Activated T-cell treated with anti-CD3 and anti-CD28 coated beads for 4 hours (primary cell): ENCODE measurements at places on chromosomes 6 and 20.

GRCh38 chr6:105057160-105057559, 100.3 kb downstream of the LIN28B start:
- DNase-seq: no peak

DNA sequence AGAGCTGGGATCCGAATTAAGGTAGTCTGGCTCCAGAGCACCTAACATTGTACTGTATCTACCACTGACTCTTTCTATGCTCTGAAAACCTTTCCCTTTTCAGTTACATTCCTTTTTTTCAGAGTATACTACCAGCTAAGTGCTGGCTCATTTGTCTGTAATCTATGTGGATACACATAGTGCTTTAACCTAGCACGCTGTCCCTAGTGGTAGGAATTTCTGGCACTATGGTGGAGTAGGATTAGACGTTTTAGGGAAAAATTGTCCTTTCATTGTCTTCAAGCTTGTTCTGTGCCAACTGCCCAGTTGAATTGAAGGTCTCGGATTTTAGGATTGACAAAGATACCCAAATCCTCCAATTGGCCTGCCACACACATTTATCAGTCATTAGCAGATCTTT, 259.1 kb upstream of the FERMT1 start:
- no peak for DNase-seq

DNA sequence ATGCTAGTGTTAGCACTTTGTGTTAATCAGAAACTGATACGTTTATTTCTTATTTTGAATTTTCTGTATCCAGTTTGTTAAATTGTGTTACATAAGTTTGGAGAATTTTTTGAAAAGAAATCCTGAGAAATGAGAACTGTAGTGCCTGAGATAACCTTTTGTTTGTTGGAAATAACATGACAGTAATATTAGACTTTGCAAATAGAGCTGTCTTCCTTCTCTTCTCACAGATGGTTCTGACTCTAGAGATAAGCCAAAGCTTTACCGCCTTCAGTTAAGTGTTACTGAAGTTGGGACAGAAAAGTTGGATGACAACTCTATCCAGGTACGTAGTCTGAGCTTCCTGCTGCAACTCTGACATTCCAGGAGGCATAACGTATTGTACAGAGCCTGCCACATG, 69.9 kb downstream of the AFDN start:
- no peak for DNase-seq

GRCh38 chr20:51916244-51916643, 113.9 kb upstream of the SALL4 start:
- no peak for DNase-seq

GRCh38 chr6:152879681-152880080, 103.2 kb downstream of the FBXO5 start:
- no peak for DNase-seq

GRCh38 chr6:157481189-157481864, 100.3 kb downstream of the ZDHHC14 start:
- no peak for DNase-seq

- no peak for DNase-seq
Measured at GRCh38 chr20:53711333-53712211, 117.9 kb upstream of the ZNF217 start.

GRCh38 chr6:25295651-25296050, 16.5 kb downstream of the CARMIL1 start:
- no peak for DNase-seq

DNA sequence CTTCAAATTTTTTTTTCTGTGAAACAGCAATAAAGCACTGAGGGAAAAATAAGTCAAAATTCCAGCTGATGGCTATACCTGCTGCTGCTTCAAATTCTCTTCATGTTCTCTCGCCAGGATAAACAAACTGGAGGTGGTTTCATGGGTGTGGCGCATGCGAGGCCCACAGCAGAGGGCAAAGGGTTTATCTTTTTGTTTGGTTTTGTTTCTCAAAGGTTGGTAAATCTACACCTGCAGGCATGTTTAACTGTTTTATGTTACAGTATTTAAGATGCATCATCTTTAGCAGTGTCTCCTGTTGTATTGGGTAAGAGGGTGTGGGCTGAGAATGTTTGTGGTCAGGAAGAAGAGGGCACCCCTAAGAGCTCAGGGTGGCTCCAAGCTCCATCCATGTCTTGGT, 342.2 kb downstream of the CDH26 start:
- DNase-seq: no peak

GRCh38 chr6:133447924-133448323, 206.8 kb downstream of the EYA4 start:
- no peak for DNase-seq

DNA sequence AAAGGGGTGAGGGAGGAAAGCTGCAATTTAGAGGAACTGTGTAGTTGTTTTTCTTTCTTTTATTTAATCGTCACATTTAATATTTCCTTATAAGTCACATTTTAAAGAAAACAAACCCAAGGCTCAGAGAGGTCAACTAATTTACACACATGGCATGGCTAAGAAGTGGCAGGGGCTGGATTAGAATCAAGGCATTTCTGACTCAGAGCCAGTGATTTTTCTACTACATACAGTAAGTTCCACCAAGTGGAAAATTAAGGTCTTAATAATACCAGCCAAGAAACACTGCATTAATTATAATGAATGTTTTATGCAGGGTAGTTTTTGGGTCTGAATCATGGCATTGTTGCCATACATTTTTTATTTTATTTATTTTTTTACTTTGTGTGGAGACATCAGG, 607.7 kb upstream of the CITED2 start:
- DNase-seq: no peak

GRCh38 chr20:44222027-44222426, 11.5 kb upstream of the OSER1 start:
- no peak for DNase-seq

GRCh38 chr20:3741836-3742458, 9.5 kb downstream of the HSPA12B start:
- no peak for DNase-seq

DNA sequence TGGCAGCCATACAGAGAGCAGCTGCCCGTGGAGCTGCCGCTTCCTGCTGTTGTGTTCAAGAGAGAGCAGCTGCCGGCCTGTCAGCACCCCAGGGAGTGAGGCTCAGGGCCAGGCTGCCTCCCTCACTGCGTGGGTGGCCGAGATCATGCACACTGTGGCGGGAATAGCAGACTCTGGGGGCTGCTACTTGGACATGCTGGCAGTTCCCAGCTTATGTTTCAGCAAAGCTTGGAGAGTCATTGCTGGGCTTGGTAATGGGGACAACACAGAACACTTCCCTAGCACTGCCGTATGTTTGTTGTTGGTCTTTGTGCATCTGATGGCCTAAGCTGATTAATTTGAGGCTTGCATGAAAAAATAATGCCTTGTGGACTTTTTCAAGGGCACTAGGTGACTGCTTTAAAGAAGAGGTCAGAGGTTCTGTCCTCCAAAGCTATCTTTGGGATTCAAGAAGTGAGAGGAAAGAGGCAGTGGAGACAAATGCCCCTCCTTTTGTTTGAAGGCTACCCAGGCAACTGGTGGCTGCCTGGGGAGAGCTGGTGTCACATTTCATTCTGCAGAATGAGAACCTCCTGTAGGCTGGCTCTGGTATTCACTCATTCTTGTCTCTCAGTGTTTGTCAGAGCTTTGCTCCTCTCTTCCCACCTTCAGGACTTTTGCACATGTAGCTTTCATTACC, 18.8 kb downstream of the MRAP2 start:
- DNase-seq: no peak

DNA sequence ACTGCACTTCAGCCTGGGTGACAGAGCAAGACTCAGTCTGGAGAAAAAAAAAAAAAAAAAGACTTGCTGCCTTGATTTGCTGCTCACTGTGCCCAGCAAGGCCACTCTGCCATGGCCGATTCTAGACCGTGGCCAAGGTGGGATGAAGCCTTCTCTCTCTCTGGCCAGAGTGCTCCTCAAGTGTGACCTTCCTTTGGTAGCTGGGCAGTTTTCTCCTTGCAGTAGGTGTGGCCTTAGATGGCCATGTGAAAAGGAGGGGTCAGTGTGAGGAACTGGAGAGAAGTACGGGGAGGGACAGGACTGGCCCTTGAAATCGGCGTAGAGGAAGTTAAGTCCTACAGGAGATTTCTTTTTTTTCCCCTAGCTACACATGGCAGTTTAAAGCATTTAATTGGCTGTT, 272.0 kb downstream of the ARID1B start:
- DNase-seq: no peak

- DNase-seq: no peak
Measured at GRCh38 chr20:61426352-61426751, 174.3 kb downstream of the CDH4 start.

DNA sequence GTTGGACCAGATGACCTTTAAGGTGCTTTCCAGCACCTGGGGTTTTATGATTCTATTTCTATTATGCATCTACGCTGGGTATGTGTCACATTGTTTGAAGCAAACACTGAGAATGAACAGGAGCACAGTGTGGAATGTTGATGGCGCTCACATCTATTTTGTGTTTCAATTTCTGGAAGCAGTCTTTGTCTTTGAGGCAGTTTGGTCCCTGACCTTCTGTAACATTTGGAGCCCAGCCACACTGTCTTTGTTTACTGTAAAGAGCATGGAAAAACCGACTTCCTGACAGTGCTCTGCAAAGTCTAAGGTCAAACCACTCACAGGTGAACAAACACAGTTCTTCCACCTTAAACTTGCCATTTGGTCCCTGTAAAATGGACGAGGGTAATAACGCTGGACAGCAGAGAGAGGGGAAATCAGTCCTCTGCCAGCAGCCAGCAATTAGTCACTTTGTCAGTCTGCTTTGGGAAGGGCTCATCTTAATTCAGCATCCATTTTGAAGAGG, 155.5 kb downstream of the PRL start:
- DNase-seq: no peak

GRCh38 chr6:136956590-136957544, 34.8 kb downstream of the SLC35D3 start:
- no peak for DNase-seq

DNA sequence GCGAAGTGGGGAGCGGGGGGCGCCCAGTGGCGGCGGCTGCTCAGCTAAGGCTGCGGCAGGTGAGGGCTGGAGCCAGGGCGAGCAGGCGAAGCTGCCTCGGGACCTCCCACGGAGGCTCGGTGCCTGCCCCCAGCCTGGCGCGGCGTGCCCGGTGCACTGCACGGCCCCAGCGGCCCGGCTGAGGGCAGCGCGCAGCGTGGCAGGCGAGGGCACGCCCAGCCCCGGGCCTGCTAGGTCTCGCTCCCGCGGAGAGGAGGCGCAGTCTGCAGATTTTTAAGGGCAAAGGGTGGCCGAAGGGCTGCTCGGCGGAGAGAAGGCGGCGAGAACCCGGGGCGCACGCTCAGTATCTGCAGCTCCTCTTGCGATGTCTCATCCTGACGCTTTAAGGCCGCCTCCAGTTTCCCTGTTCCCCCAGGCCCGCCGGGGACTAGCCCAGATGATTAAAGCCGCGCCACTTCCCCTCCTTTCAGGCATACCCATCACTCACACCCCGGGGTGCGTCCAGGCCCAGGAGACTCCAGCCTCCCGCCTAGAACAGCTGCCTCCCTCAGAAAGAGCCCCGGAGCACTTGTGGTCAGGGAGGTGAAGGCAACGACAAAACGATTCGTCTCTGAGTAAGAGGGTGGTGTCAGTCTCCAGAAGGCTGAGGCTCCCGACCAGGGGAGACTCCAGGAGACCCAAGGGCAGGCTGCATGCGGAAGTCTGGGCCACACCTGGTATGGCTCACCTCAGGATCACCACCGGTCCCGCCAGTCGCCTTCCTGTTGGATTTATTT, at the start of gene FERMT1:
TSS of gene FERMT1 (minus strand) at position 158 of the 776 bp plus-strand sequence. CDS start 3,476 bp downstream, outside the sequence.
- no peak for DNase-seq

GRCh38 chr20:58515233-58516212, at the start of gene APCDD1L:
APCDD1L (minus strand) TSS chr20:58515399; CDS start chr20:58514707, 692 bp downstream.
- no peak for DNase-seq

DNA sequence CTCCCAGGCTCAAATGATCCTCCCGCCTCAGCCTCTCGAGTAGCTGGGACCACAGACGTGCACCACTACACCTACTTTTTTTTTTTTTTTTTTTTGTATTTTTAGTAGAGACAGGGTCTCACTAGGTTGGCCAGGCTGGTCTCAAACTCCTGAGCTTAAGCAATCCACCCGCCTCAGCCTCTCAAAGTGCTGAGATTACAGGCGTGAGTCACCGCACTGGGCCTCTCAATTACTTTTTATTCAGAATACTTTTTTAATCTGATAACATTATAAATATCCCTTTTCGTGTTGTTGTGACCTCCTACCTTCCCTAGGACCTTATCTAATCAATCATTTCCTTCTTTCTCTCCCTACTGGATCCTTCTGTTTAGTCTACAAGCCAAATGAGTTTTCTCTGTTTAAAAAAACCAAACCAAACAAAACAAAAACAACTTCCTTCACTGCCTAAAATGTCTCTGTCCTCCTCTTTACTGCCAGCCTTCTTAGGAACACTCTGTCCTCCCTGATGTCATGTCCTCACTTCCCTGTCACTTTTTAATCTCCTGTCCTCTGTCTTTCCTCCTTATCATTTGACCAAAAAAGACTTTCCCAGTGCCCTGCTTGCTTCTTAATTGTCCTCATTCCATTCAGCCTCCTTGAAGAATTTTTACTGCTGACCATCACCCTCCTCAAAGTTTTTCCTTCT, 85.0 kb downstream of the CAP2 start:
- no peak for DNase-seq

DNA sequence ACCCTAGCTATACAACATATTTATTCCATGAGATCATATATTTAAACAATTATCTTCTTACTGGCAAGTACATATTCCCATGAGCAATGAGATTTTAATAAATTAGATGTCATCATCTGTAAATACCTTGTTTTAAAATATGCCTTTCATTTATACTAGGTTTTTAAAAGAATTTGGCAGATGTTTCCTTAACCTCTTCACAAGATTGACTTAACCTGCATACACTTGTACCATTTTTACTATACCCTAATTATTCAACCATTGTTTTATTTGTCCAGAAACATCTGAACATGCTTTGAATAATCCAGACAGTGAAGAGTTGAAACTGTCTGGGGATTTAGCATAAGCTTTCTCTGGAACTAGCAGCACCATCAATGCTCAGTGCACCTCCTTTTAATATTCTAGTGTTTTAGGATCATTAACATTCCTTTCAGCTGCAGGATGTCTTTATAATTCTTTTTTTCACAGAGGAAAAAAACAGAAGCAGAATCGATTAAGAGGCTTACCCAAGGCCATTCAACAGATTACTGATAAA, 188.0 kb upstream of the TENT5A start:
- no peak for DNase-seq

DNA sequence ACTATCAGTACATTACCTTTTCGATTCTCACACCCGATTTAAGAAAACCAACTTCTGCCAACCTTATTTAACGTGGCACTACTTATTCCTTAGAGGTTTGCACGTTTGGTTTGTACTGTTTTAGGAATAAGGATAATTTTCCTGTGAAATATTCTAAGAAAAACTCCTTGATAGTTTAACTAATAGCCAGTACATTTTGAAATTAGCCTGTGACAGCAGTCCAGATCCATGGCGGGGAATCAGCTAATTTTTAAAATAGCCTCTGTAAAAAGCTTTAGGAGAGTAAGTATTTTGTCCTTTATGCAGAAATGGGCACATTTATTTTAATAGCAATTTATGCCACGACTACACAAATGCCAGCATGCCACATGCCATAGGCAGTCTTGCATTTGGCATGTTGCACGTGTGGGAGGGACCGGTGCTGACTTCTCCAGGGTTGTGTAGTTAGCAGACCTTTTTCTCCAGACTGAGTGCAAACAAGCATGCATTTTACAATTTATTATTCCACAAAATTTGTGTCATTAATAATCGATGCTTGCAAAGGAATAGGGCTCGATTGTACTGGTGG, 6.2 kb downstream of the FOXC1 start:
- no peak for DNase-seq
